ENCODE measurements at places on chromosomes 11 and 22.

DNA sequence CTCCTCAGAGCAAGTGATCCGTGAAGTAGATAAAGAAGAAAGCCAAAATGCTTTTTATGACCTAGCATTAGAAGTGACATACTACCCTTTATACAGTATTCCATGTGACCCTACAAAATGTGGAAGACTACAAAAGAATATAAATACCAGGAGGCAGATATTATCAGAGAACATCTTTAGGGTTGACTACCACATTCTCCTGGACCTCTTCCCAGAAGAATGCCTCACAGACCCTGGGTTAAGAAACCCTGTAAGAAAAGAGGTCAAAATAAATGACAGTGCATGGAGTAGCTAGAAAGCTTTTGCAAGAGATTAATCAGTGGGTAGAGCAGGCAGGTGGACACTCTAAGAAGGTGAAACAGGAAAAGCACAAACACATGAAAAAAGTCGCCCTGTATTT is 69.2 kb downstream of the FANCF start:
- DNase-seq = no peak

GRCh38 chr11:48022445-48022844 is 42.1 kb downstream of the PTPRJ start:
- DNase-seq = no peak

- no peak for DNase-seq
These were observed 465.5 kb downstream of the GUCY1A2 start for GRCh38 chr11:106552694-106553203.

GRCh38 chr11:76293189-76293631 is 86.9 kb upstream of the WNT11 start:
- no peak for DNase-seq

DNA sequence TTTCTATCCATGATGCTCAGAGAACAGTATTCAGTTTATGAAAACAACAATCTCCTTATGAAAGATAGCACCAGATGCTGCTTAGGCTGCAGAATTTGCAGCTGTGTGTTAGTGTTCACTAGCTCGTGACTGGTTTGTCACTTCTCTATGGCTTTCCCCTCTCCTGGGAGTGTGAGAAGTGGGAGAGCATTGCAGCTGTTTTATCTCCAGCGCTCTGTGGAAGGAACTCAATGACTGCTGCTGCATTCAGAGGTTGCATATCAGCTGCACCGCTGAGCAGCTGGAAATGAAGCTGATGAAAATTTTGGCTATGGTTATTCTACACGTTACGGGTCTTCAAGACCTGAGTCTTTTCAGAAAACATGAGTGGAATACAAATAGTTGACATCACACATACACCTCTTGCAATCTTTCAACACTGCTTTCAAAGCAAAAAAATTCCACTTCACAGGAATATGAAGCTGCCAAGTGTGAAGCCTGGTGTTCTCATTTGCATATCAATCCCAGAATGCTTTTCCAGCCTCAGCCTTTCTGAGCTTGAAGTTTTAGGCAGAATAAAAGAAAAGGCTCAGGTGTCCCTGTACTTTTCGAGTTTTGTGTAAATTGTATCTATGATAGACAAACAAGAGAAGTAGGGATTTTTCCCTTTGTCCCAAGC is 149.3 kb upstream of the DDI1 start:
- DNase-seq = no peak

- DNase-seq = no peak
These were observed 51.4 kb downstream of the PRR5L start for GRCh38 chr11:36347384-36347906.

DNA sequence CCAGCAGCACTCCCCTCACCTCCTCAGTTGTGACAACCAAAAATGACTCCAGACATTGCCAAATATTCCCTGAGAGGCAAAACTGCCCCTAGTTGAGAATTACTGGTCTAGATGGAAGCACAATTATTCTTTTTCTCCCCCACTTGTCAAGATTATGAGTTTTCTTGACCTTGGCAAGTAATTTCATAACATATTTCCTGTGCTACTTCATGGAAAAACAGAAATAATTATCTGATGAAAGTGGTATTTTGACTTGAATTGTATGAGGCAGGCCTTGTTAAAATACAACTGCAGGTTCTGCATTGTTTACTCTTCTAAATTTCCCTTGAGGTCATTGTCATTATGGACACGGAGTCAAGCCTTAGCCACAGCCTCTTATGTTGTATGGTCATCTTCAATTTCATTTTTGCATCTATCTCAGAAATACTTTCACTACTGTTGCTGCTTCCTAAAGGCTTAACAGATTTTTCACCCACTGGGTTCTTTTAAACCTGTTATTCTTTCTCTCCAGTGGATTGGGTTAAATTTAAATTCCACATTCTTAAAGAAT is 32.2 kb upstream of the LDLRAD3 start:
- DNase-seq = no peak

- no peak for DNase-seq
These were observed 374.6 kb downstream of the CTTN start for GRCh38 chr11:70772950-70773349.
